Stomach (tissue), 19 donors: ENCODE measurements at places on chromosomes 11 and 22. TPM values are rescaled to one million over a fixed set of nuclear protein-coding genes. Genes with fewer than 3 reads are reported as not detected.

- H3K36me3 ChIP-seq = no peaks in the 10 kb centered on the region
- no peak for DNase-seq
- no peak overlapping the region for H3K4me3 ChIP-seq
- H3K27me3 ChIP-seq = no peaks in the 10 kb centered on the region
- H3K27ac ChIP-seq = peak overlapping the region; percentile 5
Observed at GRCh38 chr11:35013514-35014233, 97.3 kb downstream of the PDHX start.

- DNase-seq = no peak
- peaks cover 6% of the 10 kb centered on the region for H3K4me1 ChIP-seq
- H3K27me3 ChIP-seq = no peaks in the 10 kb centered on the region
- H3K36me3 ChIP-seq = no peaks in the 10 kb centered on the region
- H3K27ac ChIP-seq = no peak overlapping the region
- no peak overlapping the region for H3K4me3 ChIP-seq
Observed at GRCh38 chr11:129223260-129223659, 31.1 kb upstream of the ARHGAP32 start.

DNA sequence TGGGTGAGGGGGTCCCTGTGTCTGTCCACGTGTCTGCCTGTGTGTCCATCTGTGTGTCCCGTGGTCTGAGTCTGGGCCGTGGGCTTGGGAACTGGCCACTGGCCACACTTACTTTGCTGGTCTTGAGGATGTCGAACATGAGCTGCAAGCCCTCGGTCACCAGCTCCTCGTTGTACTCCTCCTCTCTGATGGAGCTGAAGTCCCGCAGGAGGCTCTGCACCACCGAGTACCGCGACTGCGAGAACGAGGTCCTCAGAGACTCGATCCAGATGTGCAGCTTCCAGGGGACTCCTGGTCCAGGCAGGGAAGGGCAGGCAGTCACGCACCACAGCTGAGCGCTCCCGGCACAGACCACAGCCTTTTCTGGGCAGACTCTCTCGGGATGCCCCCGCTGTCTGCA is 55.4 kb downstream of the NAT10 start:
- H3K36me3 ChIP-seq = peaks cover 49% of the 10 kb centered on the region
- peaks cover 3% of the 10 kb centered on the region for H3K4me1 ChIP-seq
- H3K27ac ChIP-seq = no peak overlapping the region
- no peak for DNase-seq
- H3K27me3 ChIP-seq = no peaks in the 10 kb centered on the region

DNA sequence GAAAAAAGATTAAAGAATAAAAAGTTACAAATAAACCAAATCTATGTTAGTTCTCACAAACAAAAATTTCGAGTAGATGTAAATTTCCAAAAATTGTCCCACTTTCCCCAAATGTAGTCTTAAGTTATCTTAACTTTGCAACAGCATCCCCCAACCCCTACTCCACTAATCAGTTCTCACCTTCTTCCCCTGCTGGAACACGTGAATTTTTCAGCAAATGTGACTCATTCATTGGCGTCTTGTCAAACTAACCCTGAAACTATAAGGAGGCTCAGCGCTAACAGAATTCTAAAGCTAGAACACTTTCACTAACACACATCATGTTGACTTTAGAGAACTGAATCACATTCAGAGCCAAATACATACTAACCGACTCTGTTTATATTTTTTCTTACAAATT is 46.1 kb downstream of the PHF21A start:
- DNase-seq = no peak
- peak overlapping the region; percentile 27 for H3K27ac ChIP-seq
- H3K4me3 ChIP-seq = no peak overlapping the region
- H3K4me1 ChIP-seq = peaks cover 40% of the 10 kb centered on the region
- no peaks in the 10 kb centered on the region for H3K27me3 ChIP-seq

DNA sequence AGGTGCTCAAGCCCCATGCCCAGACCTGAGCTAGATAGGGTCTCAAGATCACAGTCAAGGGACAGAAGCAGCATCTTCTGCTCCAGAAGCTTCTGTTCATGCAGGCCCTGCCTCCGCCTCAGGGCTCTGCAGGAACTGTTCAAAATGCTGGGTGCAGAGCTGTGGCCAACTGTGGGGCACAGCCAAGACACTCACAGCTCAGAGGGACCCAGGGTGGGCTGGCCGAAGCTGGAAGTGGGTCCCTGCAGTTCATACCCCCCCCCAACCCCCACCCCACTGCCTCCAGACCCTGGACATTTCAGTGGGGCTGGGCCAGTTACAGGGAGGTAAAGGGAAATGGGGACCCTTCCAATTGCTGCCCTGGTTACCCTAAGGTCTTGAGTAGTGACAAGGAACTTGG is 129.0 kb downstream of the CRYBB2 start:
- no peaks in the 10 kb centered on the region for H3K27me3 ChIP-seq
- DNase-seq = no peak
- H3K27ac ChIP-seq = no peak overlapping the region
- peaks cover 75% of the 10 kb centered on the region for H3K36me3 ChIP-seq

- DNase-seq = no peak
- no peak overlapping the region for H3K27ac ChIP-seq
Observed at GRCh38 chr11:88307749-88308425, 29.6 kb downstream of the CTSC start.

GRCh38 chr11:36051235-36052144 is 107.6 kb downstream of the LDLRAD3 start:
- no peak overlapping the region for H3K27ac ChIP-seq
- no peak for DNase-seq
- H3K4me1 ChIP-seq = peaks cover under 1% of the 10 kb centered on the region
- H3K4me3 ChIP-seq = no peak overlapping the region

DNA sequence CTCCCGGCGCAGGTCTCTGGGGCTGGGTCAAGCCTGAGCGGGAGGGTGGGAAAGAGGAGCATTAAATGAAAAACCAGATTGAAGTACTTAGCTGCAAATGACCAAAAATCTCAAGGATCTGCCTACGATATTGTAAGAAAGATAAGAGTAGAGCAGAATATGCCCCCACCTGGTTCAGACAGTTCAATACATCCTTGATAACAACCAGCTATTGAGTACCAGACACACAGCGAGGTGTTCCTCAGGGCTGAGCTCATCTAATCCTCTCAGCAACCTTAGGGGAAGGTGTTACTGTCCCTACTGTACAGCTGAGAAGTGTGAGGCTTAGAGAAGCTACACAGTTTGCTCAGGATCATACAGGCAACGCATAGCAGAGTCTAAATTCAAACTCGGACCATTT is 27.4 kb upstream of the HMGXB4 start:
- no peak for DNase-seq
- H3K4me1 ChIP-seq = no peaks in the 10 kb centered on the region
- H3K27ac ChIP-seq = no peak overlapping the region
- H3K27me3 ChIP-seq = peaks cover 63% of the 10 kb centered on the region

GRCh38 chr11:97860237-97860636 is 1160.5 kb upstream of the CNTN5 start:
- H3K36me3 ChIP-seq = no peaks in the 10 kb centered on the region
- DNase-seq = no peak
- no peaks in the 10 kb centered on the region for H3K4me1 ChIP-seq
- H3K4me3 ChIP-seq = no peak overlapping the region
- H3K27me3 ChIP-seq = no peaks in the 10 kb centered on the region
- H3K27ac ChIP-seq = no peak overlapping the region

- no peak overlapping the region for H3K4me3 ChIP-seq
- H3K36me3 ChIP-seq = peaks cover 9% of the 10 kb centered on the region
- no peaks in the 10 kb centered on the region for H3K4me1 ChIP-seq
Observed at GRCh38 chr11:125091247-125091876, 20.1 kb downstream of the TMEM218 start.

Gene FGF19
- total RNA-seq = not detected

DNA sequence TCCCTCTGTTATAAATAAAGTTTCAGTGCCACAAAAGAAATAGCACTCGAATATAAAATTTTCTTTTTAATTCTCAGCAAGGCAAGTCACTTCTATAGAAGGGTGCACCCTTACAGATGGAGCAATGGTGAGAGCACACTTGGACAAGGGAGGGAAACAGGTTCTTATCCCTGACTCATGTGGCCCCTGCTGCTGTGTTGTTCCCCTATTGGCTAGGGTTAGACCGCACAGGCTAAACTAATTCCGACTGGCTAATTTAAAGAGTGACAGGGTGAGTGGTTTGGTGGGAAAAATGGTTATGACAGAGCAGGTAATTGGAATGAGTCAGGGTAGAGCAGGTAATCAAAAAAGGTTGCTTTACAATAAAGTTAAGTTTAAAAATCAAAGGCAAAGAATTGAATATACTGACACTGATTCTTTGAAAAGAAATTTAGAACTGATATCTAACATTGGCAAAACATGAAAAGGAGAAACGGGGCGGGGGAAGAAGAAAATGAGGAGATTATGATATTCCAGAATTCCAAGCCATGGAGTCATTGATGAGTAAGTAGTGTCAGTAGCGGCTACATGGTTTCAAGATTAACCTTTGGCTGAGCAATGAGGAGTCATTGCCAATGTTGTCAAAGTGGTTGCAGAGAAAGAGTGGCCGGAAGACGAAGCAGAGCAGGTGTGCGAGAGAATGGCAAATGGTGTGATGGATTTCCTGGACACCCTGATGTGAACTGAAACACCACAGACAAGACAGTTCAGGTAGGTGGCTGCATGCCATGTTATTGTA is 48.4 kb upstream of the MRGPRX1 start:
- no peak for DNase-seq
- no peak overlapping the region for H3K27ac ChIP-seq
- H3K36me3 ChIP-seq = no peaks in the 10 kb centered on the region
- H3K4me1 ChIP-seq = no peaks in the 10 kb centered on the region

DNA sequence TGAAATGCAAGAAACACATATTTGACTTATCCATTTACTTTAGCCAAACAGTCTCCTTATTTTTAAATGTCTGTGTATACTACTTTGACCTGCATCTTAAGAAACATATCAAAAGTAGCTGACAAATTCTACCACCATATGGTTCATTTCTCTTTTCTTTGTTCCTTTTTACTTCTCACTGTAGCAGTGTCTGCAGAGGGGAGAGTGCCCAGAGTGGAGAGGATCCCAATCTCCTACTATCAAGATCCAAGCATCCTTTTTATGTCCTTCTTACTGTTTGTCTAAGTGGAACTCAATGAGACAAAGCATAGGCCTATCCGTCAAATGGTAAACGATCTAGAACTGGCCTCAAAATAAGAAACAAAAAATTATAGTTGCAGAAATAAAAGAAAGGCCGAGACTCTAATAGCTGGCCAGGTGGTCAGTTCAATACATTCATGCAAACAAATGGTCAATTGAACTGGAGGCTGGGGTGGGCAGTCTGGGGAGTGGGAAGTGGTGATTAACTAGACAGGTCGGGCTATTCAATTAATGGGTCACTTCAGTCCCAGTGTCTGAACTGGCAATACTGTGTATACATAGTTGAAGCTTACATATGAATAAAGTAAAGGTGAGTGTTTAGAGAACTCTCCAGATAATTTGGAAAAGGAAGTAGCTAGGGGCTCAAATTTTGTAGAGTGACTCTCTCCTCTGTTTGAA is 149.1 kb downstream of the MAML2 start:
- no peak overlapping the region for H3K27ac ChIP-seq
- peaks cover 7% of the 10 kb centered on the region for H3K4me1 ChIP-seq
- H3K4me3 ChIP-seq = no peak overlapping the region
- H3K36me3 ChIP-seq = no peaks in the 10 kb centered on the region
- no peak for DNase-seq

- H3K4me3 ChIP-seq = peak overlapping the region; percentile 95
- peaks cover 55% of the 10 kb centered on the region for H3K36me3 ChIP-seq
- peak overlapping the region; percentile 93 for H3K27ac ChIP-seq
- H3K27me3 ChIP-seq = no peaks in the 10 kb centered on the region
Observed at GRCh38 chr11:65506290-65506771, 7.5 kb downstream of the MALAT1 start.

Gene KDM4E
- not detected for total RNA-seq
